Tongue (tissue), 3 donors: ENCODE measurements at places on chromosomes 4 and X. TPM values are rescaled to one million over a fixed set of nuclear protein-coding genes. Genes with fewer than 3 reads are reported as not detected.

- peak; percentile 75 for DNase-seq
Measured at GRCh38 chrX:13717700-13718472, 16.5 kb downstream of the TRAPPC2 start.

DNA sequence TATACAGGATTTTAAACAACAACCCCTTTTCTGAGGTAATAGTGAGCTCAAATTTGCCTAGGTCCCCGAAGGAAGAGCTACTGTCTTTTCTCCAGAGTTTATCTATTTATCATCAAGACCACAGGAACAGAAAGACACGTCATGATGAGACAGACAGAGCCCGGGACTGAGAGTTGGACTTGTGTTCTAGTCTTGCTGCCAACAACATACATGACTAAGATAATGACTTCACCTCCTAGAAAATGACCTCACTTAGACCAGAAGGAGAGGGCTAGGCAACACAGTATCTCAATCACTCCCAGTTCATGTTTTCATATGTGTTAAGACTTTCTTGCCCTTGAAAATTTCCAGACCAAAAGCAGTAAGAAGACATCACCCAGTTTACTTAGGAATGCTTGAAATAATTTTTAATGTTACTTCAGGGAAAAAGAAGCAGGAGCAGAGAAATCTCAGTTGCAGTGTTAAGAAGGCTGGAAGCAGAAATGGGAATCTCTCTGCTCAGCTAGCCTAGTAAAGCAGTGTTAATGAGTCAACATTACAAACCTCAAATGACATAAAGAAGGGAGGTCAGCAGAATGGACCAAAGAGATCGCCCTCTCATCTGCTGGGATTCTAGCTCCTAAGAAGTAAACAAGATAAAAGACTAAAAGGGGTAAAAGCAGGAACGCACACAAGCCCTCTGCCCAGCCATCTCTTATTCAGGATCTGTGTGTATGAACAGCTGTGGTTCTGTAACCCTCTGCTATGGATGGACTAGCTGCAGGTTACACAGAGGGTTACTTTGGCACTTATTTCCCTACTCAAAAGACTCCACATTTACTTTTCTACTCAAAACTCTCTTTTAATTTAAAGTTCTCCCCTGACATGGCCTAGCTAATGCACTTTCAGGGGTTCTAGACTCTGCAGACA is 24.8 kb downstream of the PDGFC start:
- DNase-seq, result peak; percentile 55

Gene BGN
- 62.2 TPM for total RNA-seq

- no peak for DNase-seq
Measured at GRCh38 chrX:27995611-27996010, 14.4 kb upstream of the DCAF8L1 start.

DNA sequence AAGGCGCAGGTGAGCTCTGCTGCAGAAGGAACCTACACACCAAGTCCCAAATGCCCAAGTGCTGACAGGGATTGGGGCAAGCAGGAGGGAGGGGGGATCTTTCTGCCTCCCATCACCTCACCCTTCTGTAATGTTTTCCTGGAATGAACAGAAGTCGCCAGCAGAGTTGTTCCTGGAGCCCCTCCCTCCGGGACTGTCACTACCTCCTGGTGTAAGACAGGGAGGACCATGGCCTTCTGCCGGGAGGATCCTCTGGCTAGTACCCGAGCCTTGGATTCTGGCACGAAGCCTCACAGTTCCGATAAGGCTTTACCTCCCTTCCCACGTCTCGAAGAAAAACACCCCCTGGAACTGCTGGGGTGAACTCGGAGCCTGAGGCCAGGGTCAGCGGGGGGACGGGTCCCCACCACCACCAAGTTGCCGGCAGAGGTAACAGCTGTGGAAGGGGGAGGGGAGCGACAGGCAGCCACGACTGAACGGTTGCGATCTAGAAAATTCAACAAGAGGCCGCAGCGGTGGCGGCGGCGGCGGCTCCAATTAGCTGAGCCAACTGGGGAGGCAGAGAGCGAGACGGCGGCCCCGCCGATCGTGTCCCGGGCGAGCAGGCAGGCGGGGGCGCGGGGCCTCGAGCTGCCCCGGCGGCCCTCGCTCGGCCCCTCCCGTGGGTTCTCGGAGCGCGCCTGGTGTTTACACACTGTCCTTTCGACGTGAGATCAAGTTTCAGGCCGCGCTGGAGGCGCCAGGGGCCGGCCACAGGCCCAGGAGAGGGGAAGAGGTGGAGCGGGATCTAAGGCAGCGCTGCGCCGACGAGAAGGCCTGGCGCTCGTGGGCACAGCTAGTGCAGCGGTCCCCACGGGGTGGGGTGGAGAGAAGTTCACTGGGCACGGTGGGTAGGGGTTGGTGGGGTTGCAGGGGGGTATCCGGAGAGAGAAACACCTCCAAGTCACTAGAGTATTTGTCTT is 53.7 kb upstream of the BCOR start:
- peak; percentile 65 for DNase-seq

Gene TFE3
- 27.1 TPM for total RNA-seq

- peak; percentile 10 for DNase-seq
Measured at GRCh38 chrX:141341341-141341740, 99.0 kb upstream of the SPANXC start.

DNA sequence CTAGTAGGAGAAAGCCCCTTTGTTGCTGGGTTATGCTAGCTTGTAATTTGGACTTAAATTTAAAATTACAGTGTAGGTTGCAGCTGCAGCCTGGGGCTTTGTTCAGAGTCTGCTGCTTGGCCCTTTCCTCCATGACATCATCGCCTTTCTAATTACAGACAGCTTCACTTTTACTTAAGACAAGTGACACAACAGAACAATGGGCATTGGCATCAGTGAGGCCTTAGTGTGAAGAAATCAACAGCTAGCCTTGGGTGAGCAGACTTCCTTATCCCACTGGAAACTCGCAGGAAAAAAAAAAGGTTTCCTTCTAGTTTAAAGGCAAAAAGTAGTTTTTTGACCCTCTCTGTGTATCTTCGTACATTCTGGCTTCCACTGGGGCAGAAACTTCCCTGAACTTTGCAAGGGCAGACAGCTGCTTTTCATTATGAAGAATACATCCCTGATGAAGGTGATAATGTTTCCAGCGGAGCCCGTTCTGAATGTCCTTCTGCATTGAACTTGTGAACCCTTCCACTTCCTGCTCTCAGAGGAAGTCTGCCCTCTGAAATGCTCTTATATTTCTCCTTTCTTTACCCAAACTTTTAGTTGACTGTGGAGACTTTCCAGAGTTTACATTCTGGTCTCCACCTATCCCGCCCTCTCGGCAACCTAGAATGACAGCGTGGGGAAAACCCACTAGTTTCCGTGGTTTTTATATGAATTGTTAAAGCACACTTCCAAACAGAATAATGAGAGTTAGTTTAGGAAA is 123.2 kb upstream of the FAM9C start:
- peak; percentile 80 for DNase-seq

- DNase-seq, result no peak
Measured at GRCh38 chrX:65588795-65589194, 54.2 kb upstream of the LAS1L start.

DNA sequence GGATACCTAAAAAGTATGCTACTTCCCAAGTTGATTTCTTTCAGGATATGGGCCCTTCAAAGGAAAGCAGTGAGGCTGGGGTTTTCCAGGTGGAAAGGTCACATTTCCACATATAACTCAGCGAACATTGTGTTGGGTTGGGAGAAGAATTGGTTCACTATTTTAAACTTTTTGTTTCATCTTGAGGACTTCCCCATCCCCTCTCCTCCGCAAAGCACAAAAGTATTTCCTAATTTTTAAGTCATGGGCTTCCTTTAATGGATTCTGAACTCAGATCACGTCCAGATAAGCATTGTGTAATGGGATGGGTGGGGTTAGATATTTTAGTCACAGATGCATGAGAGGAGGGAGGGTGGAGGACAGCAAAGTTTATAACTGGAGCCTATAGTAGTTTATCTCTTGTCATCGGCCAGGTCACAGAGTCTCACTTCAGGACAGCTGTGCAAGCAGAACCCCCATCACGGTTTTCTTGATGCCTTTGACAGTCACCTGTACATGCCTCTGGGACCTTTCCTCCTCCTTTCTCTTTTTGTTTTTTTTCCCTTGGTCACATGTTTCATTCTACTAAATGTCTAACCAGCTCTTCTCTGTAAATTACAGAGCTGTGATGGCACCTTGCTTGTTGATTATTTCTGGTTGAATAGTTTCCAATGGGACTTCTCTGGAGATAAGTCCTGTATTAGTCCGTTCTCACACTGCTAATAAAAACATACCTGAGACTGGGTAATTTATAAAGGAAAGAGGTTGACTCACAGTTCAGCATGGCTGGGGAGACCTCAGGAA is 115.4 kb downstream of the PTTG2 start:
- DNase-seq, result no peak
